ENCODE measurements at places on chromosomes 5 and 9. TPM values are rescaled to one million over a fixed set of nuclear protein-coding genes. Genes with fewer than 3 reads are reported as not detected.

The CARTPT gene
- total RNA-seq: not detected

The EPB41L4A gene
- total RNA-seq: 10.6 TPM

The PCDHB13 gene
- total RNA-seq: 0.30 TPM

The PDE8B gene
- total RNA-seq: not detected

The GABRA1 gene
- not detected for total RNA-seq

Measured in mammary microvascular endothelial cell (primary cell).